ENCODE measurements at places on chromosomes 6 and 20. TPM values are rescaled to one million over a fixed set of nuclear protein-coding genes. Genes with fewer than 3 reads are reported as not detected.

Gene DEFB128
- not detected for total RNA-seq

Gene RMND1
- total RNA-seq, result 36.4 TPM

Gene LAMA5
- 5.6 TPM for total RNA-seq

Gene PACSIN1
- not detected for total RNA-seq

Gene KHDC1
- total RNA-seq, result 0.16 TPM

Gene DDX43
- 0.99 TPM for total RNA-seq

Gene SNPH
- 7.7 TPM for total RNA-seq

Gene SIRPD
- total RNA-seq, result not detected

Gene THBD
- 6.7 TPM for total RNA-seq

Gene SALL4
- 0.36 TPM for total RNA-seq

Gene NHLRC1
- total RNA-seq, result 3.0 TPM

Gene ZNF334
- total RNA-seq, result 14.0 TPM

Gene NR2E1
- total RNA-seq, result not detected

Gene NELFCD
- total RNA-seq, result 46.1 TPM

Gene KCNQ2
- not detected for total RNA-seq

Gene CST4
- not detected for total RNA-seq

Gene C6orf163
- 3.9 TPM for total RNA-seq

Gene LY6G6C
- not detected for total RNA-seq

Gene AURKA
- 29.1 TPM for total RNA-seq

Gene SLC4A11
- 0.49 TPM for total RNA-seq

Gene LIN28B
- total RNA-seq, result not detected

Gene ARMC2
- 2.5 TPM for total RNA-seq

Gene SCGN
- not detected for total RNA-seq

Gene VSX1
- total RNA-seq, result not detected

Gene RHAG
- total RNA-seq, result not detected

Gene RSPH4A
- total RNA-seq, result 0.82 TPM

Gene MOG
- not detected for total RNA-seq

Gene MAK
- total RNA-seq, result not detected

Gene ZNF311
- 1.3 TPM for total RNA-seq

Gene GPSM3
- 0.90 TPM for total RNA-seq

Gene TCEA2
- total RNA-seq, result 23.5 TPM

Gene PRPH2
- total RNA-seq, result 0.72 TPM

Gene BCAS4
- total RNA-seq, result 2.7 TPM

Gene GJE1
- total RNA-seq, result not detected

Gene AKAP12
- total RNA-seq, result 196 TPM

Gene KIAA1755
- 4.9 TPM for total RNA-seq

Gene TOX2
- total RNA-seq, result 5.2 TPM

Gene TAAR1
- not detected for total RNA-seq

Gene PGC
- not detected for total RNA-seq

Gene KCNK15
- total RNA-seq, result 8.5 TPM

Gene IYD
- total RNA-seq, result not detected

Gene EYS
- 0.09 TPM for total RNA-seq

Gene DDAH2
- total RNA-seq, result 70.5 TPM

Gene SSTR4
- not detected for total RNA-seq

Gene C6orf52
- not detected for total RNA-seq

Gene STMN3
- total RNA-seq, result 9.3 TPM

Gene UFL1
- total RNA-seq, result 28.0 TPM

Gene MYCT1
- 2.6 TPM for total RNA-seq

Gene OXT
- total RNA-seq, result not detected

Gene NKAIN4
- not detected for total RNA-seq

Gene PCIF1
- 15.9 TPM for total RNA-seq

Gene RIPOR3
- 1.6 TPM for total RNA-seq

Gene CD109
- 39.2 TPM for total RNA-seq

Gene TSBP1
- total RNA-seq, result not detected

Gene HAO1
- total RNA-seq, result not detected

Gene SLC32A1
- total RNA-seq, result not detected

Gene HLA-DOB
- total RNA-seq, result not detected

Gene WFDC8
- not detected for total RNA-seq

Gene KCNK16
- total RNA-seq, result not detected
